ENCODE measurements at places on chromosomes 2 and 18.
A peak's percentile ranks its signal among the peaks of the same experiment; 100 is the strongest.

- no peak for DNase-seq
These were observed 40.5 kb downstream of the CYP20A1 start for GRCh38 chr2:203279288-203279687.

- DNase-seq = no peak
These were observed 196.5 kb downstream of the SATB2 start for GRCh38 chr2:199261239-199261638.

GRCh38 chr2:185695711-185696235 is 42.8 kb upstream of the FSIP2 start:
- no peak for DNase-seq

- peak; percentile 25 for DNase-seq
These were observed 15.4 kb upstream of the STAT4 start for GRCh38 chr2:191166111-191166755.

GRCh38 chr18:6561420-6561861 is 146.7 kb upstream of the L3MBTL4 start:
- peak; percentile 75 for DNase-seq

DNA sequence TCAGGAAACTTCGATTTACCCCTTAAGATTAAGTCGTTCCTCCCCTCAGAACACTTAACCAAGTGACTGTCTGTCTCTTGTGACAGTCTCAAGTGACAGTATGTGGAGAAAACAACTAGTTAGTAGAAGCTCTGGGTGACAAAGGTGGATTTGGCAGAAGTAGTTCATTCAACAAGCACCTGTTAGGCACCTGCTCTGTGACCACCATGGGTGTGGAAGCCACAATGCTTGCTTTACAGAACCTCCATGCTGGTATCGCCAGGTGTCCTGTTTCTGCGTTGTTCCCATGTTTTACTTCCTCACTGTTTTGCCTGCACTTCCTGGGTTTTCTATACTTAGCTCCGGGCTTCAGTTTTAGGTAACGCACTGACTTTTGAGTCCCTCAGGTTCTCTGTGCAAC is 337.4 kb upstream of the DCC start:
- no peak for DNase-seq

- no peak for DNase-seq
These were observed 6.7 kb upstream of the QPCT start for GRCh38 chr2:37337620-37338280.

- DNase-seq = peak; percentile 31
These were observed 539 bp downstream of the CYP27A1 start for GRCh38 chr2:218782528-218782844.

DNA sequence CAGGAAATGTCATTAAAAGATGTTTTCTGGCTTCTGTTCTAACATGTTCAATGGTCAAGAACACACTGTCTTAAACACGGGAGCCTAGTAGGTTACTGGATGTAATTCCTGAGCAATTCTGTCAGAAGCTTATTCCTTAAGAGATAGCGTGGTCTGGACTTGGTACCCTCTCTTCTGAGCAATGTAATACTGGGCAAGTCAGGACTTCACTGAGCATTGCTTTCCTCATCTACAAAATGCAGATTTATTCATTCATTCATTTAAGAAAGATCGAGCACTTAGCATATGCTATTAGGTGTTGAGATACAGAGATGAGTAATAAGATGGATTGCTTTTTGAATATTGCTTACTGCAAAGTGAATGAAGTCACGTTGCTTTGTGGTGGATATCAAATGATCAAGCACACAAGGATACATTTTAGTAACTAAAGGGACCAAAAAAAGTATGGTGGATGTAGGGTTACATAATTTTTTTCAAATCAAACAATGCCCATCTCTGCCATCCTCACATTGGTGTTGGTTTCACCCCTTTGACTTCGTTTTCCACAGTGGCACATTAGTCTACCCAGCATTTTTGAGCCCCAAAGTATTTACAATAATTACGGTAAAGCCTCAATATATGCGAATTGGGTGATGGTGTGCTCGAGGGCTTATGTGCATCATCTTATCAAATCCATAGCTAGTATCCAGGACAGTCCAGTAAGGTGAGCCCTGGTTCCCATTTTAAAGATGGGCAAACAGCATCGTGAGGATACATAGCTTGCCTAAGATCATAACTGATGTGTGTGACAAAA is 65.3 kb downstream of the ZC3H6 start:
- no peak for DNase-seq

- no peak for DNase-seq
These were observed 130.2 kb downstream of the OSR1 start for GRCh38 chr2:19228181-19228593.

GRCh38 chr18:67652288-67652687 is 135.8 kb upstream of the DSEL start:
- no peak for DNase-seq

- DNase-seq = no peak
These were observed 1074.8 kb upstream of the CDH2 start for GRCh38 chr18:29251681-29252080.

DNA sequence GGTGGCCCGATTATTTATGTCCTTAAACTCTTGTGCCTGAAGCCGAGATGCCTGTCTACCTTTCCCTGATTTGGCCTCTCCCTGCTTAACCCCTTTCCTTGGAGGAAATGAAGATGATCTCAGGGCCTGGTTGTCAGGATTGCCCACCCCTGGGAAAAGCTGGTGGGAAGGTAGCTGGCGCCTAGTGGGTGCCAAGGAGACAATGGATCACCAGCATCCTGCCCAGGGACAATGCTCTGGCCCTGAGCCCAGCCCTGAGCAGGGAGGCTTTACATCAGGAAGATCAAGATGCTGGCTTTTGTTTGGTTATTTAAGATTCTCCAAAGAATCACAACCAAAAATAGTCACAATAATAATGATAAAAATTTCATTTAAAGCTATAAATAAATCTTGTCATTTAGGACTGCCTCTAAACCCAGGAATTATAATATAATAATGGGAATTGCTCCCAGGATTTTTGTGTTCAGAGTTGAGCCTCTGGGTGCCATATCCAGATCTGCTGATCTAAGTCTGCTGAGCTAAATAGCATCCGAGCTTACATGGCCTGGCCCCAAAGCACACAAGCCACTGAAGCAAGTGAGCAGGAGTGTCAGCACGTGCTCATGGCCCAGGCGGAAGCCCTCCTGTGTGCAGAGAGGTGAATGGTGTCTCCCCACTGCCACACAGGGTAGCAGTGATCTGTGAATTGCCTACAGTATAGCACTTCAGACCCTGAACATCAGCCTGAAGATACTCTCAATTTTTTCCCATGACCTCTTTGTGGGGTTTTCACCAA is 57.8 kb upstream of the MAP3K20 start:
- DNase-seq = no peak

GRCh38 chr18:22504251-22505030 is 86.7 kb upstream of the CTAGE1 start:
- DNase-seq = no peak

- no peak for DNase-seq
These were observed 537.2 kb upstream of the DCC start for GRCh38 chr18:51802569-51803428.

- DNase-seq = no peak
These were observed 27.8 kb upstream of the CXXC1 start for GRCh38 chr18:50315100-50315871.

- DNase-seq = no peak
These were observed 338.8 kb downstream of the CYRIA start for GRCh38 chr2:16326711-16327300.

DNA sequence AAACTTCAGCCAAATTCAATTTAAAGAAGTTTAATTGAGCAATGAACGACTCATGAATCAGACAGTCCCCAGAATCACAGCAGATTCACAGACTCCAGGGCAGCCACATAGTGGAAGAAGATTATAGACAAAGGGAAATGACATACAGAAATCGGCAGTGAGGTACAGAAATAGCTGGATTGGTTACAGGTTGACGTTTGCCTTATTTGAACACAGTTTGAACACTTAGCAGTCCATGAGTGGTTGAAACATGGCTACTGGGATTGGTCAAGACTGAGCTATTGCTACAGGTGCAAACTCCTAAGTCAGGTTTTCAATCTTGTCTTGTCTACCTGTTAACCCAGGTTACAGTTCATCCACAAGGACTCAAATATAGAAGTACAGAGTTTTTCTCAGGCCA is 169.6 kb downstream of the DLGAP1 start:
- DNase-seq = no peak

GRCh38 chr2:175439416-175439815 is 257.9 kb upstream of the ATP5MC3 start:
- no peak for DNase-seq

Measured in muscle of arm (tissue), 14 donors.